ENCODE measurements at places on chromosomes 16 and 17.

- DNase-seq: no peak
These were observed 96.4 kb downstream of the ABCC6 start for GRCh38 chr16:16126896-16127295.

DNA sequence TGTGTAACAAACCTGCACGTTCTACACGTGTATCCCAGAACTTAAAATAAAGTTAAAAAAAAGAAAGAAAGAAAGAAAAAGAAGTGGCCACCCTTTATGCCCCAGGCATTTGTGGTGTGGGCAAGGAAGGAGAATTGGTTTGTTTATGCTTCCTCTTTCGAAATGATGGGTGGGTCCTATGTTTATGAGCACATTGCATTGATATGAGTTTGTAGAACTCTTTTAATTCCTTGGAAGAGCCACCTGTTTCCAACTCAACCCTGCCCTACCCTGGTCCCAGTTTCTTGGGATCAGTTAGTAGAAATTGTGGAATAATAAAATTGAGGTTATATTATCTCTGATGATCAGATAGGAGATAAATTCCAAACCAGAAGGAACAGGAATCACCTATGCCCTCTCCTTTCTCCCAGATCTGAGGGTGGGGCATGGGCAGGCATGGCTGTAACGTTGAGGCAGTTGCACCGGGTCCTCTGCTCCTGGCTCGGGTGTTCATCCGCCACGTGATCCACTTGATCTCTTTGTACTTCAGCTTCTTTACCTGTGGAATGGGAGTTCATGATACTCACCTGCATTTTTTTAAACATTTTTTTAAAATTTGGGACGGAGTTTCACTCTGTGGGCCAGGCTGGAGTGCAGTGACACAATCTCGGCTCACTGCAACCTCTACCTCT, 15.9 kb downstream of the CHAD start:
- DNase-seq: no peak

DNA sequence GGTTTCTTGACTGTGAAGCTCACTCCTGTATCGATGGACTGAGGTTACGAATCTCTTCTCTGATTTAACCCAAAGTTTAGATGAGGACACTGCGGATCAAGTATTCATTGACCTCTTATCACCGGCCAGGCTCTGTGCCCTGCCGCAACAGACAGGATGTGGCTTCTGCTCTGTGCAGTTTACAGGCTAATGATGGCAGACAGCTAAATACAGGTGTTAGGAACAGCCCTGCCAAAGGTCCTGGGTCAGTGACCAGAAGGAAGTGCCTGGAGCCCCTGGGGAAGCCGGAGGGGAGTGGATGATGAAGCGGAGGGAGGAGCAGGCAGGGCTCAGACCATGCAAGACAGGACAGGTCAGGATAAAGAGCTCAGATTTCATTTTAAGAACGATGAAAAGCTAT, 44.4 kb downstream of the HAPSTR1 start:
- no peak for DNase-seq

GRCh38 chr16:68889508-68890150, 46.3 kb downstream of the TANGO6 start:
- no peak for DNase-seq

DNA sequence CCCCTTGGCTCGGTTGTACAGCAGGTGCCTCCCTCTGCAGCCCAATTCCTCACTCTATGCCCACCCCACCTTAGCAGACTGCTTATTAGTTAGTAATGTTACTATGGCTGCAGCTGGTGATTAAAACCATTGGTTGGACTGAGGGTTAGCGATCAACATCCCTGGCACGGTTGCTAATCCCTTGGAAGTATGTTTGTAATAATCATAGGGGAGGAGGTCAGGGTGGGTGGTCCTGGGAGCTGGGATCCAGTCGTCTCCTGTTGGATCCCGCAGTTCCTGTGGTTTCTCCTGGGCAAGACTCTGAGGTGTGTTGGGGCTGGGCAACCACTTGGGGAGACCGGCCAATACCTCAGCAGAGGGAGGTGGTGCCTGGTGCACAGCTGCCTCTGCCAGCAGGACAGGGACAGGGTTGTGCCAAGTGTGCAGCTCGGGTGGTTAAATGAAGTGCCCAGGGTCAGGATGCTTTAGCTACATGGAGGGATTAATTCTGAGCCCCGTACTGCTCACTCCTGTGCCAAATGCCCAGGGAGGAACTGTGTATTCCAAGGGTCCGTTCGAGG, 38.0 kb downstream of the FZD2 start:
- DNase-seq: no peak

- DNase-seq: no peak
These were observed 47.6 kb upstream of the RPH3AL start for GRCh38 chr17:400257-400656.

- no peak for DNase-seq
These were observed 21.5 kb downstream of the TNS4 start for GRCh38 chr17:40479754-40480480.

DNA sequence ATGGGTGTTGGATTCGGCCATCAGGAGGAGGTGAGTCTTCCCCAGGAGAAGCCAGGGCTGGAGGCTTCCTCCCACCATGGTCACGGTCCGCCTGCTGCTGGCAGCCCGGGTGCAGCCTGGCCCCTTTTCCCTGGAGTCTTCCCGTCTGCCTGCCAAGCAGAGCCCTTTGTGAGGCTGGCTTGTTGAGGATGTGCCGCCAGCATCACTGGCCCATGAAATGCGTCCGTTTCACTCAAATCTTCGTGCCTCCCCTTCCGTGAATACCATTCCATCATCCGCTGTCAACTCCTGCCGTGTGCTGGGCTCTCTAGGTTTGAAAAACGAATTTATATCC, 9.6 kb downstream of the VPS4A start:
- DNase-seq: no peak

GRCh38 chr16:5336941-5337340, 239.3 kb upstream of the EEF2KMT start:
- no peak for DNase-seq

GRCh38 chr16:83802135-83802534, 5.6 kb upstream of the HSBP1 start:
- peak; percentile 87 for DNase-seq

- no peak for DNase-seq
These were observed 20.0 kb downstream of the ACSF3 start for GRCh38 chr16:89113661-89114060.

- DNase-seq: no peak
These were observed 16.1 kb downstream of the ACE start for GRCh38 chr17:63492940-63493339.

DNA sequence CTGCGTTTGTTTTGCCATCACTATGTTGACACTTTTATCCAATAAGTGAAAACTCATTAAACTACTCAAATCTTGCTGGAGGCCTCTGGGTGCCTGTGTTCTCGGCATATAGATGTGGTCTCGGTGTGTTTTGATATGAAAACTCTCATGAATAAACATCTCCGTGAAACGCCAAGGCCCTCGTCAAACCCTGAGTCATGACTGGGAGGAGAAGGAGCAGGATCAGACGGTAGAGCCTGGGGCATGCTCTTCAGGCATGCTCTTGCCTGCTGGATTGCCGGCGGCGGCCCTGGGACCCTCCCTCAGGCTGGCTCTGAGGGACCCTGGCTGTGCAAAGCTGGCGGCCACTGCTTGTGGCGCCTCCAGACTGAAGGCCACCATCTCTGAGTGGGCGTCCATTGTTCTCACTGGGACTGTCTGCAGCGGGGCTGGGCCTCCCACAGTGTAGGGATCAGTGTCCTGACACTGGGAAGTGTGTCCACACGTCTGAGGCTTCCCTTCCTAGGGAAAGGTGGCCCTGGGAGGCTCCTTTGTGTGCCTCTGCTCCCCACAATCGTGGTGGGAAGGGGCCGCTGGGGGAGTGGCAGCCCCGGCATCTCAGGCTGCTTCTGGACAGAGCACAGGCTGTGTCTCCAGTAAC, 1.7 kb upstream of the NPB start:
- DNase-seq: no peak

DNA sequence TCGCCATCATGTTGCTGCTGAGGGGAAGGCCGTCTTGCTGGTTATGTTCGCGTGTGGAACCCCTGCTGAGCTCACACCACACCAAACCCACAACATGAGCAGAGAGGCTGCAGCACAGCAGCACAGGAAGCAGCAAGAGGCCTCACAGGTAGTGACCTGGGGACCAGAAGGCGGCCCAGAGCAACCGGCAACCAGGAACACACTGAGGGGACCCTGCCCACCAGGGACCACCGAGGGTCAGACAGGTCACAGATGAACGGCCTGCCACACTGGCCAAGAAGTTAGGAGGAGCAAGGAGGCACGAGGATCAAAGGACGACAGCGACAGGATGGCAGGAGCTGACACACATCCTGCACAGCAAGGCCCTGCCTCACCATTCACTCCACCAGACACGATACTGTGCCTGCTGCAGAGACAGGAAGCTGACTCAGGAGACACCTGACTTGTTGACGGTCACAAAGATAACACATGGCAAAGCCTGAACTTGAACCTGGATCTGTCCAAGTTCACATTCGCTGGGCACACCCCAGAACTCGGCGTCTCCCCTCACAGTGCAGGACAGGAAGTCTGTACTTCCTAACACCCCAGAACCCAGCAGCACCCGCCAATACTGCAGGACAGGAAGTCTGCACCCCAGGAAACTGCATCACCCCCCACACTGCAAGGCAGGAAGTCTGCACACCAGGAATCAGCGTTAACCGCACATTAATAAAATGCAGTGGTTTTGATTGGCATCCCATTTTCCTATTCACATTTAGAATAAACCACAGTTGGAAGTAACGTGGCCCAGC, 98.5 kb downstream of the ZNF778 start:
- DNase-seq: peak; percentile 90

DNA sequence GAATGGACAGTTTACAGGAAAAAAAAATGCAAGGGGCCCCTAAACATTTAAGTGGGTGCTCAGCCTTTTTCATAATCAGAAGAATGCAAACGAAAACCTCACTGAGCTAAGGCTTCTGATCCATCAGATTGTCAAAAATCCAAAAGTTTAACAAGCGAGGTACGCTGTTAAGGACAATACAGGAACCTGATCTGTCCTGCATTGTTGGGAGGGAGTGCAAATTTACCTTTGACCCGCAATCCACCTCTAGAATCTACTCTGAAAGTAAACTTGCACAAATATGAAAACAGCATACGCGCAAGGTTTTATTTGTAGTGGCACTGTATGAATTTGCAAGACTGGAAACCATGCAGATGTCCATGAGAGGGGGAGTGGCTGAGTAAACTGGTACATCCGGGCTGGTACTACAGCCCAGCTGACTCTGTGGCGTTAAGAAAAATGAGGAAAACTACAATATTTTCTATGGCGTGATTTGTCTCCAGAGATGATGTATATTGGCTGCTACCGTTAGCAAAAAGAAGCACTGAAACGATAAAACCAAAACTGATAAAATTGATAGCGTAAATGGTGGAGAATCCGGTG, 28.8 kb upstream of the ST6GALNAC1 start:
- DNase-seq: no peak

- peak; percentile 69 for DNase-seq
These were observed 18.7 kb upstream of the ZNF689 start for GRCh38 chr16:30628628-30629540.

DNA sequence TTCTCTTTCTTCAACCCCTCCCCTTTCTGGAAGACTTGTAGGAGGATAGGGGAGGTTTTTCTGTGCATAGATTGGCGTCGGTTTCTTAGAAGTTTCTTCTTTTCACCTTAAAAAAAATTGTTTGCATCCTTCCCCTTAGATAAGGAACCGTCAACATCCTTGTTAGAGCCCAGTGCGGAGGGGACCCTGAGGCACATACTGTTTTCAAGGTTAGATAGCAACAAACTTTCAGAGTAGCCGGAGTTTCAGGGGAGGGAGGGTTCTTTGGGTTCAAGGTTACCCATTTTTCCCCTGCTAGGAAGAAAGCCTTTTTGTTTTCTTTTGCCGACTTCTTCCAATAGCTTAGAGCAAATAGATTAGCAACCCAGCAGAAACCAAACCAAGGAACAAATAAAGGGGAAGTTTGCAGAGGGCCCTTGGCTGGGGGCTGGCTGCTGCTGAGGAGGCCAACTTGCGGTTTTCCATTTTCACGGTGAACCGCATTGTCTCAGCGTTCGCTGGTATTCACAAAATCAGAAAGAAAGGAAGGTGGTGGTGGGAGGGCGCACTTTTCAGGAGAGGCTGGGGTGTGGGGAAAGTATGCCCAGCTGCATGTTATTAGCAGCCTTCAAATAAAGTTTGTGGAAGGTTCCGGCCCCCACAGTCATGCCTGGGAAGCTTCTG, 28.8 kb downstream of the MSI2 start:
- no peak for DNase-seq

DNA sequence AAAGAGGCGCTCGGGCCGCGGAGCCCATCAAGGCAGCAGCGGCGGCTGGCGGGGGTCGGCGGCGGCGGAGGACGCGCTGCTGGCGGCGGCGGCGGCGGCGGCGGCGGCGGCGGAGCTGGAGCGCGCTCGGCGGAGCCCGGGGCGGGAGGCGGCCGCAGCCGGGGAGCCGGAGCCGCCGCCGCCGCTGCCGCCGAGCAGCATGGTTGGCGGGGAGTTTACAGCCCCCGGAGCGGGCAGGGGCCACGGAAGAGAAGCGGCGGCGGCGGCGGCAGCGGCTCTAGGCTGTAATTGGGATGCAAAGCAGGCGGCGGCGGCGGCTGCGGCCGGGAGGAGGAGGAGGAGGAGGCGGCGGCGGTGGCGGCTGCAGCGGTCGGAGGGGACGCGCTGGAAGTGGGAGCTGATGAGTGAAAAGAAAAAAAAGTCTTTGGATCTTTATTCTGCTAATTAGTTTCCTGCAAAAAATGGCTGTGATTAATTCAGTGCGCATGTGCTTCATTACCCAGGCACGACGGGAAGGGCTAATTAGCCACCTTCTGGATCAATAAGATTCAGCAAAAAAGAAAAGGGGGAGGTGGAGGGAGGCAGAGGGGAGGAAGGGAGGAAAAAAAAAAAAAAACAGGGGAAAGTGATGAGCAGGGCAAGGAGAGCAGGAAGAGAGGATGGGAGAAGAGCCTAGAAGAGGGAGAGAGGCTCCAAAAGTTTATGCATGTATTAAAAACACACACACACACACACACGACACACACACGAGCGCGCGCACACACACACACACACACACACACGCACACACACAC, 10.9 kb upstream of the ZFHX3 start:
- DNase-seq: peak; percentile 66

GRCh38 chr16:89314357-89314756, 96.9 kb downstream of the ZNF778 start:
- DNase-seq: no peak

- no peak for DNase-seq
These were observed 147.1 kb downstream of the RPTOR start for GRCh38 chr17:80691784-80692183.

- no peak for DNase-seq
These were observed 82.4 kb downstream of the DNAH17 start for GRCh38 chr17:78494696-78495330.

DNA sequence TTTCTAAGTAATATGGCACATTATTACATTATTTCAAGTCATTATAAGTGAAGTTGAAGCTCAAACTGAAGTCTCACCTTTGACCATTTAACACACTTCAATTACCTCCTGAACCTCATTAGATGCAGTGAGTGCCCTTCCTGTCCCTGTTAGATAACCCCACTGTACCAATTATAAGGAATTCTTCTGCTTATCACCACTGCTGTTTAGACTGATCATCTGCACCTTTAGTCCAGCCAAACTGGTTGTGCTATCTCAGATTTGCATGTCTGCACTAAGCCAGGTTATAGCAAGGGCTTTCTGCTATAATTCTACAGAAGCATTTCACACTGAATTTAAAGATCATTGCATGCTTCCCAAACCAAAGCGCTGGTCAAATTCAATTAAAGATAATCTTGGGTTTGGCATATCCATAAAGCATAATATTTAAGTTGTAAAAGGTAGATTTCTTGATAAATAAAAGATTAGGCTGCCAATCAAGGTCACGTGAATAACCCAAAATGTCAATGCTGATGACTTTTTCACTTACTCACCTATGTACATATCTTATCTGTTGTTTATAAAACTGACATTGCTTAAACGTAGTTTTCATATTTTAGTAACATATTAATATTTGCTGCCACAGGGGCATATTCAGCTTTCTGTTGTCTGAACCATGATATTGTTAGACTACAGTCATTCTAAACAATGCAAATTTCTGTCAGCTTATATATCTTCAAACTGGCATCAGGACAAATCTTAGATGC, 11.9 kb downstream of the ITFG1 start:
- no peak for DNase-seq
